ENCODE measurements at places on chromosomes 7 and 10. TPM values are rescaled to one million over a fixed set of nuclear protein-coding genes. Genes with fewer than 3 reads are reported as not detected.

GRCh38 chr10:13857451-13857850 lies 270.7 kb downstream of the PRPF18 start:
- DNase-seq: no peak

The AKR1D1 gene
- not detected for total RNA-seq

GRCh38 chr7:98254951-98255610 lies 3.0 kb upstream of the TECPR1 start:
- no peak for DNase-seq

- DNase-seq: peak; percentile 11
Measured at GRCh38 chr7:82015751-82016150, 245.9 kb upstream of the HGF start.

The GCK gene
- total RNA-seq: not detected

DNA sequence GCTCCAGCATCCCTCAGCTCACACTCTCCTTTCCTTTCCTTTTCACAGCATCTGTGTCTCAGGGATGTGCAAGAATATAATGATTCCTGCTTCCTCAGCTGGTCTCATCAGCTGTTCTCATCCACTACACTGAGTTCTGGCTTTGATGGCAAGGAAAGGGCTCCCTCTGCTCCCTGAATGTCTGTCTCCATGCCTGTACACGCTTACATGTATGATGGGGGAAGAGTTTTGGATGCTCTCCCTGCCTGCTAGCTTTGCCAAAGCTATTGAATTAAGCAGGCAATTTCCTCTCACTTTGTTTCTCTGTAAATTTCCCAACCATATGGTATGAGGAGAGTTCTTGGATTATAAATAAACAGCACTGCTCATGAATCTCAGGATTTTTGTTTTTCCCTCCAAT lies 254.5 kb downstream of the SORCS3 start:
- no peak for DNase-seq

DNA sequence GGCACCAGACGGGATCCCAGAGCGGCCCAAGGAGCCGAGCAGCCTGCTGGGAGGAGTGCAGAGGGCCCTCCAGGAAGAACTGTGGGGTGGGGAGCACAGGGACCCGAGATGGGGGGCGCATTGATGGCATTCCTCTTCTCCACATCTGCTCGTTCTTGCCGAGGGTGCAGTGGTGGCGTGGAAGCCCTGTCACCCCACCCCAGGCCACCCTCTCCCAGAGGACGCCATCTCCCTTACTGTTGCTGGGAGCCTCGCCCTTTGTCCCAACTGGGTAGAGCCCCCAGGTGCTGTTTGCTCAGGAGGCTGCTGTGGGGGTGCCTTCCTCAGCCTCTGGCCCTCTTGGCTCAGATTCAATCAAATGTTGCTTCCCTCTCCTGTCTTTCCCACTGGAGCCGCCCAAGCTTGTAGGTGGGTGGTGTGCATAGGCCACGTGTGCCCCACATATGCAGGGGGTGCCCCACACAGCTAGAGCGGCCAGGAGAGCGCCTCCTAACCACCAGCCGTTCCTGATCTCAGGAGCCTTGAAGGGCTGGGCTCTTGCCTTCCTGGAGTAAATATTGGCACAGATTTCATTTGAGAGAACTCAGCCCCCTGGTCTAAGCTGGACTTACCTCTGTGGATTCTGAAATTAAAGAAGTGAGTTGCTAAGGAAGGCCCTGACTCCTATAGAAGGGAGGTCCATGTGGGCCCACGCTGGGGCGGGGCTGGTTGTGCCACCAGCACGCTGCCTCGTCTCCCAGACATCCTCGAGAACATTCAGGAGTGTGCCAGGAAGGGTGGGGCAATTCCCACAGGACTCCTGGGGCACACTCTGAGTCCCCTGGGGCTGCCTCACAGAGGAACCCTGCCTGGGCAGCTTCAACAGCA lies 39.2 kb downstream of the ZNF467 start:
- DNase-seq: peak; percentile 37
